ENCODE measurements at places on chromosomes 3 and 15.
A peak's percentile ranks its signal among the peaks of the same experiment; 100 is the strongest.

GRCh38 chr3:129505341-129505740 lies 23.1 kb upstream of the RHO start:
- no peak for DNase-seq

- DNase-seq, result no peak
Observed at GRCh38 chr3:40299721-40300335, 9.7 kb upstream of the EIF1B start.

DNA sequence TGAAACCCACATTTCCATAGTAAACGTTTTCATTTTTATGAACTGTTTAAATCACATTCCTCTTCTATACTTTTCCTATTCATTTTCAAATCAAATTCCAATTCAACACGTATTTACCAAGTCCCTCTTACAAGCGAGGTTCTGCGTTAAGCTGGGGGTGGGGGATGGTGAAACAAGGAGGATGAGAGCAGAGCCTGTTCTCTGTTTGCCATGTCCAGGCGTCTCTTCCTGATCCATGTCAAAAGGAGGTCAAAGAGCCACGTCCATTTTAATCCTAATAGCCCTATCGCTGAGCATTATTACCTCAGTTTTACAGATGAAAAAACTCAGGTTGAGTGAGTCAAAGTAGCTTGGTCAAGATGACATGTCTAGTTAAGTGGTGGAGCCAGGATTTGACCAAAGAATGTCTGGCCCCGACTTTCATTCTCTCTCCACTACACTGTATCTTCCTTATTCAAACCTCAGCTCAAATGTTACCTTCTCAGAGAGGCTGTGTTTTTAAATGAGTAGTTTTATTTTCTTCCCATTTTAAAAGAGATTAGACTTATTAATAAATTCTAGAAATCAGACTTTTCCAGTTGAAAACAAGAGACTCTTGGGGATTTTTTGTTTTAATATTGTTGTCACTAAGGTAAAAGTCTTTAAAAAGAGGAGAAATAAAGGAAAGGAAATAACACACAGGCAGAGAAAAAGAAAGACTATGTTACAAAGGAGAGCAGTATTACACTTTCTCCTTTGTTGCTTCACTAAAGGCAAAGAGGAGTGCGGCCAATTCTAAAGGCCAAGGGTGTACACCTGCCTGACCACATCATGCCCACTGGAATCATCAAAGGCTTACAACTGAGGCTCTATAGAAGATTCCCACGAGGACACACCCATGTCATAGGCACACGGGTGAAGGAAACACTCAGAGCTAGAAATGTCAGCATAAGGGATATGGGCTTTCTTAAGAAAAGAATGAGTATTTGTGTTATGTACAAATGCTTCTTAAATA lies 42.4 kb downstream of the MYO5A start:
- no peak for DNase-seq

- no peak for DNase-seq
Observed at GRCh38 chr15:70772402-70772801, 9.0 kb upstream of the UACA start.

DNA sequence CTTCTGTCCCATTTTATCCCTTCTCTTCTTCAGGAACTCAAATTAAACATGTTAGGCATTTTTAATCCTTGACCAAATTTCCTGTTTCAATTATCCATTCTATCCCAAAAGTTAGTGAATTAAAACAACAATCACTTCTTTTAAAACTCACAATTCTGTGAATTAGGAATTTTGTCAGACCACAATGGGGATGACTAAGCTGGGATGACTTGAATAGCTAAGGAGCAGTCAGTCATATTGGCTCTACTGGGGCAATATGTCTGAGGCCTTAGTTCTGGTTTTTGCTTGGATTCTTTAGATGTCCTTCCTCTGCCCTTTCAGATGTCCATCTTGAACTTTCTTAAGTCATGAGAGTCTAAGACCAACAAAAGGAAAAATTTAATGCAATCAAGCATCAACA lies 178.2 kb upstream of the TGFBR2 start:
- DNase-seq, result no peak

DNA sequence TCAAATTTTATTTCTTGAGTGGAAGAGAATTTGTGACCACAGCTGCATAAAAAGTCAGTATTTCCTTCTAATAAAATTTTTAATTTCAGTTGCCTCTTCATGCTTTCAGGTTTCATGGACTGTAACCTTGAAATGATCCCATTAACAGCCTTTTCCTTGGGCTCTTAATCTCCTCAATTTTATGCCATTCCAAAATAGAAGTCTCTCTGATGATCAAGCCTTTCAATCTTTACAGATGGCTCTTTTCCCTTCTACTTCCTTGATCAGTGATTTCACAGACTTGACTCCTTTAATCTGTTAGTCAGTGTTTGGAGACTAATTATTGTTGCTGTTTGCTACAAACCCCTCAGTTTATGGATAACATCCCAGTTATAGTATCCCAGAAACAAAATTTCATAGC lies 11.9 kb downstream of the TSC22D2 start:
- DNase-seq, result no peak

- DNase-seq, result no peak
Observed at GRCh38 chr15:64096668-64097384, 1.0 kb downstream of the SNX1 start.

DNA sequence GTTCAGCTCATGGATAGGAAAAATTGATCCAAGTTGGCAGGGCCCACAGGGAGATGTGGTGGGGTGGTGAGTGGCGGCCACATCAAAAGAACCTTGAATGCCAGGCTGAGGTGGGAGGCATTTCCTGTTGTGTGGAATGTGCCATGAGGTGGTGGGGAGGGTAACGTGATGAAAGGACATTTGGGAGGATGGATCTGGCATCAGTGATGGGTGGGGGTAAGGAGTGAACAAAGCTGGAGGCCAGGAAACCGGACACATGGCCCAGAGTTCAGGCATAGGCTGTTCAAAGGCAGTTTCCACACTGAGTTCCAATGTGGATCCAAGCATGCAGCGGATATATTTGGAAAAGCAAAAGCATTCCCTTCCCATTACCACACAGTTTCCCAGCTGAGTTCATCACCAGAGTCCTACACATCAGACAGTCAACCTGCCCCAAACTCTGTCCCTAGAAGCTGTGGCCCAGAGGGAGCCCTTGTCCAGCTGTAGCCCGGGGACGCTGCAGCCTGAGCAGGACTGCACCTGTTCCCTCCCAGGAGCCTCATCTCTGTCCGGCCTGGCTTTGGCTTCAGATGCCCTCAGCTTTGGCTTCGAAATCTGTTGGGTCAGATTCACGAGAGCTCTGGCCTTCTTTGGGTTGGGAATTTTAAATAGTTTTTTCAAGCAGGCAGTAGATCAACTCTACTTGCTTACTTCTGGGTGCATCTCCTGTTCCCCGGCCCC lies 37.8 kb upstream of the GOLGA6B start:
- DNase-seq, result no peak

- no peak for DNase-seq
Observed at GRCh38 chr3:175619369-175619768, 760.2 kb downstream of the NAALADL2 start.

DNA sequence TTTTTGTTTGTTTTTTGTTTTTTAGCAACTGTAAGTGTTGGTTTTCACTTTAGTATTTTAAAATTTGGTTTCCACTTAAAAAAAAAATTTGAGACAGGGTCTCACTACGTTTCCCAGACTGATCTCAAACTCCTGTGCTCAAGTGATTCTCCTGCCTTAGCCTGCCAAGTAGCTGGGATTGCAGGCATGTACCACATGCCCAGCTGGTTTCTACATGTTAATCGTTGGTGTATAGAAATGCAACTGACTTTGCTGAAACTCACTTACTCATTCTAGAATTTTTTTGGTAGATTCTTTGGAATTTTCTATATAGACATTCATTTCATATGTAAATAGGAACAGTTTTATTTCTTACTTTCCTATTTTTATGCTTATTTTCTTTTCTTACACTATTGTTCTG lies 244.7 kb upstream of the MRPL3 start:
- DNase-seq, result no peak

DNA sequence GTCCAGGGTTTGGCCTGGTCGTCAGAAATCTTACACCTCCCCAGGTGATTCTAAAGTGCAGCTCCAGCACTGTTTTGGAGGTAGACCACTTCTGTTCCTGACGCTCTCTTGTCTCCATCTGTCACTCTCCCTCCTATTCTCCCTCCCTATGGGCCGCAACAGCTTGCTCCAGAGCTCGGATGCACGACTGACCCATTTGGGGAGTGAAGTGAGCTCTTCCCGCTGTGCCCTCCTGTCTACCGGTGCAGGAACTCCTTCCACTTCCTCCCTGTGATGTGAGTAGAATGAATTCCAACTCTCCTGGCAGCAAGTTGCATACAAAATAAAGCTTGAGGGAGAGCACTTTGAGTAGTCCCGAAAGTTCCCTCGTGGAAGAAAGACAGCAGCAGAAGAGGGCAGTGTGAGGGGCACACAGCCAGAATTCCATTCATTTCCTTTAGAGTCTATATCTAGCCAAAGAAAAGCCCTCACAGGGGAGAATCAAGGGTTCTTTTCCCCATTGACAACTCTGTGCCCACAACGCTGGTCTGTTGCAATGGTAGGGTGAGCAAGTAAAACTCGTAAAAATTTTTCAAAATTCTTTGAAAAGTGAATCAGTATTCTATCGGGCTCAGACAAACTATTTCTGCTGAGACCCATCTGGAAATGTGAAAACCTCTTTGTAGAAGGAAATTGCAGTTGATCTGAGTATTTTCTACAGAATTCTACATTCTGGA lies 39.9 kb upstream of the BDH1 start:
- no peak for DNase-seq

DNA sequence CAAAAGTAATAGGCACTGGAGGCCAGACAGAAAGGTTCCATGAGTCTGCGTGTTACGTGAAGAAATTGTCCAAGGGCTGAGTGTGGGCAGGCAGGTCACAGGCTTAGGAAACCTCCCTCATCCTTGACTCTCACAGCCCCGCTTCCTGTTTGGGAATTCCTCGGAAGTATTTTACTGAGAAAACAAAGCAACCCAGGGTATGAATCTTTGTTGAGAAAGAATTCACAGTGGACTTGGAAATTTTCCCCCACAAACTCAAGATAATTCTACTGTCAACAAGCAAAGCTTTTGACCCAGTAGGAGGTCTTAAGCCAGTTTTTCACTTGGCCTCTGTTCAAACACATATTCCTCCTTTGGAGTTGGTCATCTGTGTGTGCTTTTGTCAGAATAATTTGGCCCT lies 377.1 kb upstream of the TPM1 start:
- DNase-seq, result no peak

DNA sequence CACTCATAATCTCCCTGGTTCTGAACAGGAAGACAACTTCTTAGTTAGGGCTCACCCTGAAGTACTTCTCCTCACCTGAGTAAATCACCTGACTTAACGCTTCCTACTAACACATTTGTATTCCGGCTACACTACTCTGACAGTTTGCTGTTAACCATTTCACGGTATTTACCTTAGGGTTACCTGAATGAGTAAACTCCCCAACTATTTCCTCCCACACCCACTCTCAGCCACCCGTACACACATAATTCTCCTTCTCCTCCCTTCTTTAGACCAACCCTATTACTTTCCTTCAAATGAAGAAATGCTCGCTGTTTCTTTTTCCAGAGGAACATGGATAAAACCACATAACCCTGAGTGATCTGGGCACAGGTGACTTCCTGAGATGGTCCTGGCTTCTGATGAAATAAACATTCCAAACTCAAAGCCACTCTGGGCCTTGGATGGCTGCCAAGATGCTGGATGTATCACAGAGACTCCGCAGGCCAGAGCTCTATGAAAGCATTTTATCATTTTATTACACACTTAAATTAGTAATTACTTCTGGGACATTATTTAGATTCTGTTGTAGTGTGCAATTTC lies 183.6 kb upstream of the ATP11B start:
- no peak for DNase-seq

- no peak for DNase-seq
Observed at GRCh38 chr3:78186404-78186803, 1146.5 kb downstream of the ROBO2 start.

DNA sequence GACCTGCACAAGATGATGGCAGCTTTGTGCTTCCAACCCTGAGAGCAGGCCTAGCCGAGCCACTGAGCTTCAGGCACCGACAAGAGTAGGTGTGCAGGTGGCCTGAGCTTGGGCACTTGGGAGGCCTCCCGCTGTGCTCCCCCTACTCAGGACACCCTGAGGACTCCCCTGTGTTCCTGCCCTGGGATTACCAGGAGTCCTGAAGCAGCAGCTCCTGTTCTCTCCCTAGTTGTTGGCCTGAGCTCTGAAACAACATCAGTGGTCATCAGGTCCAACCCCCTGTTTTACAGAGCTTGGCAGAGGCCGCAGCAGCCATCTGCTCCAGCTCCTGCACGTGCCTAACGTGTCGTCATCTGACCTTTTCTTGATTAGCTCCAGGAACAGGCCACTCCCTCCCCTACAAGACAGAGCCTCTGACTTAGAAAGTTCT lies 8.0 kb upstream of the MESP2 start:
- no peak for DNase-seq

- no peak for DNase-seq
Observed at GRCh38 chr3:158107605-158108444, 1.6 kb upstream of the SHOX2 start.

DNA sequence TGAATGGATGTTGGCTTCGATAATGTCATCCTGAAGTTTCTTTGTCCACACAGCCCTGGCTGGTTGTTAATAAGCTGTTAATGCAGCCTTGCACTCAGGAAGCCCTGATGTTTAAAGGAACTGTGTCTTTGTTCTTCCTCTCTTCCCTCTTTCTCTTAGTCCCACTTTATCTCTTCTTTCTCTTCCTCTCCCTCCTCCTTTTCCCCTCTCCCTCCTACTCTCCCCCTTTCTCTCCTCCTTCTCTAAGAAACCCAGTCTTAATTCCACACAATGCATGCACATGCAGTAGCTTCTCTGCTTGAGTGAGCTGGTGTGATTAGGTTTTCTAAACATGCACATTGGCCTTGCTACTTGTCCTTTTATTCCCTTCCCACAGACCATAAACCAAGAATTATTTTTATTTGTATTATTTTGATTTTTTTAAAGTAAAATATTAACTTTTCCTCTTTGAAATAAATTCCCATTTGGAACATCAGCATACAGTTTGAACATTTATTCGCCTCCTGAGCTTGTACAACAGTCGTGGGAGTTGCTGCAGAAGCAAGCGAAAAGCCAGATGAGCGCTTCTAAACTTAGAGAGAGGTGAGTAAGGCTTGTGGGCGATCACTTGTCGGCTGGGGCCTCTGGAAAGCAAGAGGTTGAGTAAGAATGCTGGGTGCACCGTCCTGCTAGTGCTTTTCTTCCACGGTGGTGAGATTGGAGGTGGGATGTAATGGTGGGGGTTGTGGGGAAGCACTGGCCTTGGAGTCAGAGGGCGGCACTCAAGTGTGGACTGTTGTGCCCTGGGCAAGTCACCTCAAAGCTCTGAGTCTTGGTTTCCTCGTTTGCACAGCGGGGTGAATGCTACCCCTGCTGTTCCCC lies 7.2 kb downstream of the GHRL start:
- DNase-seq, result no peak

GRCh38 chr3:42751609-42752008 lies 21.4 kb downstream of the CCDC13 start:
- DNase-seq, result peak; percentile 7

GRCh38 chr15:95639208-95639607 lies 691.3 kb upstream of the NR2F2 start:
- no peak for DNase-seq

All from activated T-cell treated with anti-CD3 and anti-CD28 coated beads, Interleukin-2, amount 50 U/mL, for 24 hours (primary cell).